Activated CD8-positive, alpha-beta memory T cell treated with anti-CD3 and anti-CD28 coated beads for 1 hour (primary cell): ENCODE measurements at places on chromosomes 3 and 15.

- DNase-seq = no peak
These were observed 17.5 kb downstream of the EMC4 start for GRCh38 chr15:34242331-34242710.

GRCh38 chr3:53075743-53076140, 29.9 kb upstream of the SFMBT1 start:
- no peak for DNase-seq

- no peak for DNase-seq
These were observed 461.5 kb upstream of the PPP2R3A start for GRCh38 chr3:135503760-135504686.

DNA sequence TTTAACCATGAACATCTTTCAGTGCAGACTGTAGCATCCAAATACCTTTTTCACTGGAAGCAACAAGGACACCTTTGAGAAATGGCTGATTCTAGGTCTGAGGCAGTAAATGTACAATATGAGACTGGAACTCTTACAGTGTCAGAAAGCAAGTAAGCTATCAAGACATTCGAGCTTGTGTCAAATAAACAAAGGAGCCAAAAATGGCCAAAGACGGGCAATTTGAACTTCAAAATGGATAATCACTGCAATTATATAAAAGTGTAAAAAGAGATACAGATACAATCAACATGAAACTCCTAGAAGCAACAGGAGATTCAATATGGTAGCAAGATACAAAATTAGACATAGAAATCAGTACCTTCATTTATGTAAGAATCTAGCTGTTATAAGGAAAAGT, 138.5 kb upstream of the CCDC54 start:
- no peak for DNase-seq
